Fibroblast of mammary gland (primary cell): ENCODE measurements at places on chromosomes 5 and 9.

- no peak for DNase-seq
Observed at GRCh38 chr5:33944543-33945132, 8.5 kb downstream of the RXFP3 start.

DNA sequence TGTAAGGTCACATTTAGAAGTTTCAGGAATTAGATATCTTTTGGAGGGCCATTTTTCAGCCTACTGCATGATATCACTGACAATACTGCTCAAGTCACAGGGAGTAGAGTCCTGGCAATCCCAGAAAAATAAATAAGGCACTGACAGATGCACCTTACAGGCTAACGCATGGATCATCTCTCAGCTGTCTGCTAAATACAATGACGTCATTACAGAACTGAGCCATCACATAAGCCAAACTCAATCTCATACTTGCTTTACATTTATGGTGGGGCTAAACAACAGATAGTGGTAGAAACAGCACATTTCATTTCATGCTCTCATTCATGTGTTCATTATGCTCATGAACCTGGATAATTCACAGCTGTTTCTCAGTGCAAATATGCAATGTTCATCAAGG is 243.7 kb downstream of the SEMA5A start:
- DNase-seq, result no peak

GRCh38 chr5:60026161-60026560 is 132.6 kb upstream of the PDE4D start:
- peak; percentile 0 for DNase-seq

- no peak for DNase-seq
Observed at GRCh38 chr5:172683645-172684471, 42.8 kb downstream of the NEURL1B start.

DNA sequence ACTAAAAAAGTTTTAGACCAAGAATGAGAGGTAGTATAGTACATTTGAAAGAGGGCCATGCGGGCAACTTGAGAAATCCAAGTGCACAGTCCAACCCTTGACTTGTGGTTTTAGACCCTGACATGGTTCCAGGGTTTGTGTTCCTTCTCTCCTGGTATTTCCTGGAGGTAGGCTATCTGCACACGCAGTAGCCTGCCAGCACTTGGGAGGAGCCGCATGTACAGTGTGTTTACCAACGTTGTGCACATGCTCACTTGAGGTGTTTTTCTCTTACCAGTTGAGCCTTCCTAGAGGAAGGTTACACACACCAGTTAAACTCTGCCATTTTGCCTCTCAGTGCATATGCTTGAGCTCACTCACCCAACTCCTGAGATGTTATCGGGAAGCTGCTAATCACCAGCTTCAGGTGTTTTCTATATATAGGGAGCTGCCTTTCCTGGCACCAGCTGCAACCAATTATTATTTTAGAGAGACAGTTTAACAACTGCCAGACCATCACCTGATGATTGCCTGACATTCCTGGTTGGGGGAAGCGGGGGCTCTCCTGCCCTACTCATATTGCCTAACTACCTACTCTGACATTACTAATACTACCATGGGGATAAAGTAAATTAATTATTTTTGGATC is 593.4 kb upstream of the TUSC1 start:
- no peak for DNase-seq

GRCh38 chr9:107422189-107423185 is 67.1 kb downstream of the KLF4 start:
- peak; percentile 78 for DNase-seq

DNA sequence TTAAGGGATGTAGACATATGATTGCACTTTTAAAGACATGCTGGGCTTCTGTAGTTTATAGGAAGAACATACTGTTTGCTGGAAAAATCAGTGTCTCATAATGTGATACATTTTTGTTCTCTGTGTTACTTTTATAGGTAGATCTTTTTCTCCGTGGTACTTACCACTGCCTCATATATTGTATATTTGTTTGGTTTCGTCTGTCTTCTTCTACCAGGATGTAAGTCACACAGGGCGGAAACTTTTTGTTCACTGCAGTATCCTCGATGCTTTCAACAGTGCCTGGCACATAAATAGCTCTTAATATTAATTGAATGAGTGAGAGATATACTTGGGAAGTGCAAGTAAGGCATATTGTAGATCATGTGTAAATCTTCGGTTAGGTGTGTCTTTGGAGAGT is 135.4 kb downstream of the GDNF start:
- no peak for DNase-seq

GRCh38 chr5:125154301-125155110 is 408.1 kb upstream of the ZNF608 start:
- peak; percentile 16 for DNase-seq

- no peak for DNase-seq
Observed at GRCh38 chr5:74196233-74196632, 444.3 kb downstream of the ENC1 start.
